DMS153 (cell line): ENCODE measurements at places on chromosomes 13 and 19.

DNA sequence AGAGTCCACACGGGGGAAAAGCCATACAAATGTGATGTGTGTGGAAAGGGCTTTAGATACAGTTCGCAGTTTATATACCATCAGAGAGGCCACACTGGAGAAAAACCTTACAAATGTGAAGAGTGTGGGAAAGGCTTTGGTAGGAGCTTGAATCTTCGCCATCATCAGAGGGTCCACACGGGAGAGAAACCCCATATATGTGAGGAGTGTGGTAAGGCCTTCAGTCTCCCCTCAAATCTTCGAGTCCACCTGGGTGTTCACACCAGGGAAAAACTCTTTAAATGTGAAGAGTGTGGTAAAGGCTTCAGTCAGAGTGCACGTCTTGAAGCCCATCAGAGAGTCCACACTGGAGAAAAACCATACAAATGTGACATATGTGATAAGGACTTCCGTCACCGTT, 23.3 kb upstream of the ZNF233 start:
- no peak for DNase-seq

GRCh38 chr19:49064768-49065611, at the start of gene NTF4:
NTF4 (minus strand) TSS chr19:49064818; CDS start chr19:49061997, 2,821 bp downstream.
- no peak for DNase-seq

DNA sequence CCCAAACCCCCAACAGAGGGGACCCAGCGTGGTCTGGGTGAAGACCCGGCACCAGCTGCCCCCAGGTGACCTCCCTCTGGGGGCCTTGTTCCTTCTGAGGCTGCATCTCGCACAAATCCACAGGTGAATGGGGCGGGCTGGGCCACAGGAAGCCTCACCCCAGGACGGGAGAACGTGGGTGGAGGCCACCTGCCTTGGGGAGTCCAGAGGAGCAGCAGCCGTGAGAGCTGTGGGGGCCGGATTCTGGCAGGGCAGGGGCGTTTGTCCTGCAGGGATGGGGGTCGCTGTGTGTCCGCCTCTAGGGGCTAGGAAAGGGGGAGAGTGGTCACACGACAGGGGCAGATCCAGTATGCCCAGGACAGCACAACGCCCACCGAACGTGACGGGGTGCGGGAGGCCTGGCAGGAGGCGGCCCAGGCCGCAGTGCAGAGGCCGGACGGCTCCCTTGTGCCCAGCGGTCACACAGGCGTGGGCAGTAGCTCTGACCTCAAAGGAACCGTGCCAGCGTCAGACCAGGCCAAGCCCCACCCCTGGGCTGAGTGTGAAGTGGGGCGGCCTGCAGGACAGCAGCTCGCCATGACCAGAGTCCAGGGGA, 6.7 kb downstream of the POLR2E start:
- DNase-seq = no peak

GRCh38 chr13:27926644-27927434, 7.0 kb downstream of the PDX1 start:
- no peak for DNase-seq

DNA sequence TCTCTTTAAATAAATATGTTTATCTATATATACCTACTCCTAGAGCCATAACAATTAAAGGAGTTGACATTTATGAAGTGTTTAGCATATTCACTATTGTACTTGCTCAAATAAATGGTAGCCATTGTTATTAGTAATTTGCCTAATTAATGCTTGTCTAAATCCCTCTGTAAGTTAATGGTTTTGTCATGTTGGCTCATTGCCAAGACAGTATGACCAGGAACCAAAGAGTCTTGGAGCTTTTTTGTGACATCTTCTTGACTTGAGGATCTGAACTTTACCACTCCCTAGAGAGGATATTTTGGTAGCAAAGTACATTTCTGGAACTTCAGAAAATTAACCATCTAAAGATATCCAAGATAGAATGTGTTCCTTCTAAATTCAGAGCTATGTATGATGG, 15.5 kb downstream of the FRY start:
- no peak for DNase-seq

- DNase-seq = no peak
Observed at GRCh38 chr13:49681842-49682435, 9.3 kb downstream of the EBPL start.

DNA sequence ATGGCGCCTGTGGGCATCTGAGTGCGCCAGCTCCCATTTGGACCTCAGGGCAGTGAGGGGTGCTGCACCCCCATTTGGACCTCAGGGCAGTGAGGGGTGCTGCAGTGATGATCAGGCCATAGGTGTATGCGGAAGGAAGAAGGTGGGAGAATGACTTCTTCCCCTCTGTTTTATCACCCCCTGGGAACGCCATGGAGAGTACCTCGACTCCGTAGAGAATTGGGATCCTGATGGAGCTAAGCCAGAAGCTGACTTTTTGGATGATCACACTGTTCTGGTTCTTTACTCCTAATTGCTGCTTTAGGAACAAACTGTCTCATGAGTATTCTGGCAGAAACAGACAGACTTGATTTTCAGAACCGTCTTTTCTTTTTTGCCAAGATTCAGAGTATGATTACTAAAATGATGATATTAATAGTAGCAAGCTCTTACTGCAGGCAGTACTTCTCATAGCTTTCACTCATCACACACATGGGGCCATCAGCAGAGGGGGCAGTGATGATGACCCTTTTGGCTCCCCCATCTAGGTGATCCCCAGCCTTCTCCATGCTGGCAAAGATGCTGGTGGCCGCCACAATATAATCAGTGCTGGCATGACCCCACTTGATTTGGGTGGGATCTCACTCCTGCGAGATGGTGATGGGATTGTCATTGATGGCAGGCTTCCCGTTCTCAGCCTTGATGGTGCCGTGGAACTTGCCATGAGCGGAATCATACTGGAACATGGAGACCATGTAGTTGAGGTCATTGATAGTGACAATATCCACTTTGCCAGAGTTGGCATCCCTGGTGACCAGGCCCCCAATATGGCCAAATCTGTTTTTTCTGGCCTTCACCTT, 10.3 kb upstream of the UBAC2 start:
- DNase-seq = no peak

GRCh38 chr13:72804301-72804700, 22.4 kb downstream of the PIBF1 start:
- no peak for DNase-seq

DNA sequence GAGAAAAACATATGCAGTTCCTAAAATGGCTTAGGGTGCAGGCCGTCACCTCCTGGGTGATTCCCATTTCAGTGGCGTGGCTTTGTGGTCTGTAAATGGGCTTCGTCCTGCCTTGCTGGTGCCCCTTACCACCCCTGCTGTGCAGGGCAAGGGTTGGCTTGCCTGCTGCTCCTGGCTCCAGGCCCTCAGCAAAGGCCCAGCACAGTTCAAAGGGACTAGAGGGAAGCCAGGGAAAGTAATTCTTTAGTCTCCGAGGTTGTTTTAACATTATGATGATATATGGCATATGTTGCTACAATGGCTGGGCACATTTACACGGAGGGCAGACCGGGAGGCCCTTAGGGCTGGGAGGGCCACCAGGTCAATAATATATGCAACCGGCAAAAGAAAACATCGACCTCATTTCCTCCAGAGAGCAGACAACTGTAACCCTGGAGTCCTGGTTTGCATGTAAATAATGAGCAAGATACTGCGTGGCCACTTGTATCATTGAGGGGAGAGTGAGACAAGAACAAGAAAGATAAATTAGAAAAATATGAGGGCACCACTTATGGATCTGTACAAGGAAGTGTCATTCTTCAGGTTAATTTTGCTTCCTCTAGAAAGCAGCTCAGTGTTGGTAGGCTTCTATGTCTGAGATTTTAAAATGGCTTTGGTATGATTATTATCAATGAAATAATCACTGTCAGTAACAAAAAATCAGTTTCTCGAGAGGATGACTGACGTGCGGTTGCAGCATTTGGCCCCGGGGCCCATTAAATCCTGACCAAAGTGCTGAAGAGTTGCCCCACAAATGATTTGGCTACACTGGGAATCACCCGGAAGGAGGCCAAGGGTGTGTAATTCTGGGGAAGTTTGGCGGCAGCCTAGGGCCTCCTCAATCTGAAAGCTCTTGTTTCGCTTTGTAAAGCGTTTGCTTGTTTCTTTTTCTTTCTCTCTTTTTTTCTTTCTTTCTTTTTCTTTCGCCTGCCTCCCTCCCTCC, 32.8 kb upstream of the URI1 start:
- no peak for DNase-seq

GRCh38 chr19:47573071-47574026, at the start of gene ZNF541:
ZNF541 (minus strand) TSS chr19:47573148; CDS start chr19:47555856, 17,292 bp downstream.
- DNase-seq = no peak

- no peak for DNase-seq
Observed at GRCh38 chr13:43830497-43830881, 43.7 kb upstream of the ENOX1 start.

DNA sequence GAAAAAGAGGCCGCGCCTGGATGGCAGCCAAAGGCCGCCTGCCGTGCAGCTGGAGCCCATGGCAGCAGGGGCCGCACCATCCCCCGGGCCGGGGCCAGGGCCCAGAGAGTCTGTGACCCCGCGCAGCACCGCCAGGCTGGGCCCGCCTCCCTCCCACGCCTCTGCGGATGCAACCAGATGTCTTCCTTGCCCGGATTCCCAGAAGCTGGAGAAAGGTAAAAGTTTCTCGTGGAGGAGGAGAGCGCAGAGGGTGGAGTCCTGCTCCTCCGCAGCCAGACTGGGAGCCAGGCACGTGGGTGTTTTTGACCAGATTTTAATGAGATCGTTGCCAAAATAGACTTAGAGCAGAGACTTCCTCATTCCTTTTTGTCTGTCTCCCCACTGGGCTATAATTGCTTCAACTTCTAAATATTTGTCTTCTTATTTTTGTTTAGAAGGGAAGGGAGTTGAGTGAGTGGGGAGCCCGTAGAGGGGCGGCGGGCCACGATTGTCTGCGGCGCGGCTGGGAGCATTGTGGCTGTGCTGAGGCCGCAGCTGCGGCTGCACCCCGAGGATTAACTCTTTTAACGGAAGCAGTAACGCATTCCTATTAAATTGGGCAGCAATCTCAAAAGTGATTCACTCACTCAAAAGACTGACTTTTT, 22.8 kb upstream of the NDUFS7 start:
- DNase-seq = no peak

DNA sequence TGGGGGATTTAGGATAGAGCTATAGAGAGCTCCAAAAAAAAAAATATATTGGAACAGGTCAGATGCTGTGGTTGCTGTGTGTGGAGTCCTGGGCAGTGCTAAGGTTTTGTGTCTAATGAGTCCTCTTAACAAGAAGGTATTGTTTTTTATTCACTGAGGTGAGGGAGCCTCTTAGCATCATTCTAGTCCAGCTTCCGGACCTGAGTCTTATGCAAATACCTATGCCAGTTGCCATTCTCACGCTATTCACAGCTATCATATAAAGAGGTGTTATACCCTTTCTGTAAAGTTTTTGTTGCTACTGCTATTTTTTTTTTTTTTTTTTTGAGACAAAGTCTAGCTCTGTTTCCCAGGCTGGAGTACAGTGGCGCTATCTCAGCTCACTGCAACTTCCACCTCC, 1.4 kb downstream of the NLRP2 start:
- DNase-seq = no peak

DNA sequence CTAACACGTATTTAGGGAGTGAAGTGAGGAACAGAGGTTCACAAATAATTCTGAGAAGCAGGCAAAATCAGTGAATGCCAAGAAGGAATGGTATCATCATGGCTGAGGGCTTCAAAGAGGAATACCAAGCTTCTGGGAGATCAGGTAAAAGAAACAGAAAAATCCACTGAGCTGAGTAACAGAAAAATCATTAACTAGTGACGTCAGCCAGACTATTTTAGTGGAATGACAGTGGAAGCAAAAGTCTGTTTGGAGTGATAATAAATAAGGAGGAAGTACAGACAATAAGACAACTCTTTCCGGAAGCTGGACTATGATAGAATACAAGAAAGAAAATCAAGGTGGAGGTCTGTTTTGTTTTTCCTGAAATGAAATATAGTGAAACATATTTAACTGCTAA, 83.5 kb downstream of the SACS start:
- no peak for DNase-seq

DNA sequence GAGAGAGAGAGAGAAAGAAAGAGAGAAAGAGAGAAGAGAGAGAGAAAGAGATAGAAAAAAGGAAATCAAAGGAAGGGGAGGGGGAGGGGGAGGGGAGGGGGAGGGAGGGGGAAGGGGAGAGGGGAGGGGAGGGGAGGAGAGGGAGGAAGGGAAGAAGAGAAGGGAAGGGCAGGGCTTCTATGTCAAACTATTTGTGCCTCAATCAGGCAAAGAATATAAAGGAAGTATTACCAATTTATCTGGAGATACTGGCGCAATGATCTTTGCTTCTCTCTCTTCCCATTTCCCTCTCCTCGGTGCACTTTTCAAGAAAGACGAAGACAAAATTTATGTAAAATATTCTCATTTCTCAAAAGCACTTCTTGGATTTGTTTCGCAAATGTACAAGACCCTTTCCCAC, 9.3 kb upstream of the INSR start:
- no peak for DNase-seq

DNA sequence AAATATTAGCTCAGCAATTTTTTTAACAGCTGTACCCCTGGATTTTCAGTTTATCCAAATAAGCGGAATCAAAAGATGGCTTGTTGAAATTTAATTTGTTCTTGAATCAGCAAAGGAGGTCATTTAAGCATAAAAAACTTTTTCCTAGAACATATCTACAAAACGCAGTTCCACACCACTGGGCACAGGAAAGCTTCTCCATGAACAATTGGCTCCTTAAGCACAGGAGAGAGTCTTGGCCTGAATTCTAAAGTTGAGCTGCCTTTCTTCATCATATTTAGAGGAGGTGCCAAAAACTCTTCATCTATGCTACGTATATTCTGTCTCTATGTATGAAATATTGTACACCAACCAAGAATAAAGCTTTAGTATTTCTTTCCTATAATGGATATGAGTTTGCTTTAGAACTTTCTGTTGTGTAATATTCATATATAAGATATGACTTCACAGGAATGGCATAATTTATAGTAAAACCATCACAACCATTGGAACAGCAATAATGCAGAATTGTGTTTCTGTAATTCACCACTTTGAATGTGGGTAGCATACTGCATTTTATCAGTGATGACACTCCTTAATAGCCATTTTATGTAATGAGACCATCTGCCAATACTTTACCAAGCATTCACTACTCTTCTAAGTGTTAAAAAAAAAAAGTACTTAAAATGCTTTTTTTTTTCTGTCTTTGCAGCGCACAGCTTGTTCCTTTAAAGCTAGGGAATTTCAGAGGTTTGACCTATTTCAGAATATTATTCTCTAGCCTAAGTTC, 263.7 kb downstream of the SLITRK6 start:
- DNase-seq = no peak

GRCh38 chr19:3712663-3713611, 4.8 kb downstream of the TJP3 start:
- no peak for DNase-seq
